Central memory CD8-positive, alpha-beta T cell (primary cell): ENCODE measurements at places on chromosomes 3 and 15.

- DNase-seq = no peak
Observed at GRCh38 chr3:48681541-48681880, 4.2 kb downstream of the NCKIPSD start.

- DNase-seq = no peak
Observed at GRCh38 chr3:51703068-51703760, 3.7 kb upstream of the GRM2 start.

DNA sequence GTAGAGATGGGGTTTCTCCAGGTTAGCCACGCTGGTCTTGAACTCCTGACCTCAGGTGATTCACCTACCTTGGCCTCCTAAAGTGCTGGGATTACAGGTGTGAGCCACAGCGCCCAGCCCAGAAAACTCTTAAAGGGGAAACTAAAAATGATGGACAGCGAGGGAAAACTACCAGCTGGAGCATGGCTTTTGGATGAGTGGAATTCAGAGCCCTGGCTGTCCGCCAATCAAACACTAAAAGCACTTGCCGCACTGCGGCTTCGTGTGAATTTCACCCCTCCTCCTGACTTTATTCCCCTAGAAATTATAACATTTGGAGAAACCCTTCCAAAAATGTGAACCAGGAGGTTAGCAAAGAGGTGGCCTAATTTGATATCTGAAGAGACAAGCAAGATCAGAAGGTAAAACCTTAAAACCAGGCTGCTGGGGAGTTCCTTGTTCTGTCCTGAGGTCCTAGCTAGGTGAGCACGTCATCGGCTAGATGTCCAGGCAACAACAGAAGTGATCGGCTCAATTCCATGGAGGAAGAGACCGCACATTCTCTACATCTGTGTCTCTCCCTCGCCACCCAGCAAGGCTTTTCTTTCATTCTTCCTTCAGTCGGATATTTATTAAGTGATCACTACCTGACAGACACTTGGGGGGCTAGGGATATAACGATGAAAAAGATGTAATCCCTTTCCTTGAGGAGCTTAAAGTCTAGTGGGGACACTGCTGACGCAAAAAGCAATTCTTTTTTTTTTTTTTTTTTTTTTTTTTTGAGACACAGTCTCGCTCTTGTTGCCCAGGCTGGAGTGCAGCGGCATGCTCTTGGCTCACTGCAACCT is 1.7 kb downstream of the TM4SF19 start:
- DNase-seq = no peak

DNA sequence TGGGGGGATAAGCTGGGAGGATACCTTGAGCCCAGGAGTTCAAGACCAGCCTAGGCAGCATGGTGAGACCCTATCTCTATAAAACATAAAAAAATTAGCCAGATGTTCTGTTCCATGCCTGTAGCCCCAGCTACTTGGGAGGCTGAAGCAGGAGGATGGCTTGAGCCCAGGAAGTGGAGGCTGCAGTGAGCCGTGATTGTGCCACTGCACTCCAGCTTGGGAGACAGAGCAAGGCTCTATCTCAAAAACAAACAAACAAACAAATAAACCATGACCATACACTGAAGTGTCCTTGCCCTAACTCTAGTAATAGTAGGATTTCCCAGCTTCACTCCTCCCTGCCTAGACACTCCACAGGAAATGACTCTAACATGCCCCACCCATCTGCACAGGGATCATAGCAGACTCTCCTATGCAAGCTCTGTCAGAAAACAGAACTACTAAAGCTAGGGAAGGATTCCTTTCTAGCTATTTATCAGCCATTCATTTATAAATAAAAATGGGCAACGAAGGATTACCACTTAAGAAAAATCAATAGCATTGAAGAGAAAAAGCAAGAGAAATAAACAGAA is 4.6 kb downstream of the ERICH6 start:
- DNase-seq = no peak

DNA sequence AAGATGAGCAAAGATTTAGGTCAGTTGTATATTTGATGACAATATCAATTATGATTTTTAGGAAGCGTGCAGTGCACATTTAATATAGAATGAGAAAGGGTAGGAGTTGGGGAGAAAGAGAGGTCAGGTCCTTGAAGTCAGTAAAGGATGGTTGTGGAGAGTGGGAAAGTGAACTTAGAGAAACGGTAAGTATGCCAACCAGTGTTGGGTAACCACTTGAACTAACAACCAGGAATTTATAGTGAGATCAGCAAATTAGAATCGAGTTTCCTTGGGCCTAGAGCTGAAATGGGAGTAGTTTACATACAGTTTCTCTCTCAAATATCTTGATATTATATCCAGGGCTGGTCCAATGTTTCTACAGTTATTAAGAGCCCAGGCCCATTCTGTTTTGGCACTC is 188.5 kb upstream of the RBMS3 start:
- DNase-seq = no peak

- no peak for DNase-seq
Observed at GRCh38 chr15:66169023-66169422, 84.5 kb downstream of the MEGF11 start.

DNA sequence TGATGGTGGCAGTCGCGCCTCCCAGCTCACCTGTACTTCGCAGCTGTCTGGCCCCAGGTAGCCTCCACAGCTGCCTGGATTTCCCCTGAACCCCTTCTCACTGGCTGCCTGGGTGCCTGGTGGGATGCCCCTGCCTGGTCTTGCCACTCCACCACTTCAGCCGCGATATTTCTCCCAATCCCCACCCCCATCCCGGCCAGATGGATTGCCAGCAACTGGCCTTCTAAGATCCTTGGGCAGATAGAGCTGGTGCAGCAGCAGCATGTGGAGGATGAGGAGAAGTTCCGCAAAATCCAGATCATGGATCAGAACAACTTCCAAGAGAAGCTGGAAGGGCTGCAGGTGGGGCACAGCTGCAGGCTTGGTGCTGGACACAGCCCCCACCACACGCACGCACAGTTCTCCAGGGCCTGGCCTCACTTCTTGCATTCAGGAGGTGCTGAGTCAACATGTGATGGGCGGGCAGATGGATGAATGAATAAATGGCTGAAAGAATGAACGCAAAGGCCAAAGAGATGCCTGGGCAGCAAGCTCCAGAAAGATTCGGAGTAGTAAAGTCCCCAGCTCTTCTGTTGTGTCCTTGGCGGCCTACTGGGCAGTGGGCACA is 35.7 kb downstream of the DNAH1 start:
- DNase-seq = no peak

GRCh38 chr15:51754267-51754666 is 2.9 kb downstream of the TMOD2 start:
- no peak for DNase-seq

- DNase-seq = no peak
Observed at GRCh38 chr3:5809586-5810246, 622.2 kb downstream of the EDEM1 start.

DNA sequence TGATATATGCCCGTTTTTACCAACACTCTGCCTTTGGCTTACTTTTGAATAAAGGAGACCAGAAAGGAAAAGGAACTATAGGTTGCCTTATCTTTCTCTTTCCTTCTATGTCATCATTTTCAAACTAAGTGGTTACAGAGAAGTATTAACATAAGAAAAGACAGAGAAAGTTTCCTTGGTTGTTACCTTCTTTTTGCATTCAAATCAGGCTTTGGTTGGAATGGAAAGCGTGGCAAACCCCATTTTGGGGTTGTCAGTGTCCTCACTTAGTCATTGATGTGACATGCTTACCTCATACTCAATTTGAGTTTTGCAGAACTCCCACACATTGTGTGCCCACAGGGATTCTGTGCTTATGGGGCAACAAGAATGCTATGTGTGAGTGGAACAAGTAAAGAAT is 3.7 kb upstream of the THRB start:
- no peak for DNase-seq

GRCh38 chr15:97972366-97972765 is 11.9 kb downstream of the ARRDC4 start:
- DNase-seq = no peak

- no peak for DNase-seq
Observed at GRCh38 chr3:162884373-162884772, 1387.8 kb downstream of the OTOL1 start.

GRCh38 chr15:38507570-38507969 is 53.6 kb downstream of the FAM98B start:
- no peak for DNase-seq

- DNase-seq = no peak
Observed at GRCh38 chr15:83287541-83288027, 3.1 kb upstream of the BNC1 start.

DNA sequence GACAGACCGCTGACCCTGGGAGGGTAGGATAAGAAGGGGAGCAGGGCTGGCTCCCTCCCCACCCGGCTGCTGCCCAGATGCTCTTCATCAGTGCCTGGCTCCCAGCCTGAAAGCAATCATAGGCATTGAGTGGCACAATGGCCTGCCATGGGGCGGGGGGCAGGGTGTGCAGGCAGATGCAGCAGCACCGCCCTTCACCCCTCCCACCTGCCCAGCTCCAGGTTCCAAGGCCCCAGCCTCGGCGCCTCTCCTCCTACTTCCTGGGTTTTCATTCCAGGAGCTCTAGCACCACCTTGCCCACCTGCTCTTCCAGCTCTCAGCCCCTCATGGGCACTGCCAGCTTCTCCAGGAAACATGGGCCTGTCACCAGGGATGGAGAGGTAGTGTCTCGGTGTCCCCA is 101.7 kb downstream of the MEGF11 start:
- DNase-seq = no peak

DNA sequence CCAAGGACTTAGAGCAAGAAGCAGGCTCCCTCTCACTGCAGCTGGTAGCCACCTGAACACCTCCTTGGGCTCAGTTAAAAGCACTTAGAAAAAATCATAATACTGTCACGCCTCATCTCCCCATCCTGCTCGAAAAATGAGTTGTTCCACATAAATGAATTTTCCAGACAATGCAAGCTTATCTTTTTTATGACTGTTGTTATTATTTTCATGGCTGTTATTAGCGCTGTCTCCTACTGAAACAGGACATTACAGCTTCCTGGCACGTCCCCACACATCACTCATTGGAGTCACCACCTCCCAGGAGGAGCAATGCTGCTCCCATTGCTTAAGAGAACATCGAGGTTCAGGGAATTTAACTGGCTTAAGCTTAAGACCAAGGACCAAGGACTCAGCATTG is 26.5 kb downstream of the CCDC33 start:
- no peak for DNase-seq

- DNase-seq = no peak
Observed at GRCh38 chr3:65597226-65597951, 441.3 kb downstream of the MAGI1 start.

DNA sequence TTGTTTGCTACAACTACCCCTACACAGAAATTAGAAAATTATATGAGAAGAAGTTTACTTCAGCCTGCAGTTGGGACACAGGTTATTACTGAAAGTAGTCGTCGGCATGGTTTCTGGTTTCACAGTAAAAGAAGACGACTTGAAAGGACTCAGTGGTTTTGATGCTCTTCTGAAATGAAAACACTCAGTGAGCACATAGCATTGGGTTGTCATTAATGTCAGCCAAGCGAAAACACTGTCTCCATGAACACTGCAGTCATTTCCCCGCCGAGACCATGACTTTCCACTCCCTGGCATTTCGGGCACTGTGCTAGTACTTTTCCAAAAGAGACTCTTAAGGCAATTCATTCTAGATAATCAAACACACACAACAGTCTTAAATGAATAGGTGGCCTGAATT is 69.2 kb upstream of the ICE2 start:
- DNase-seq = no peak

- no peak for DNase-seq
Observed at GRCh38 chr3:53320697-53321096, 26.6 kb downstream of the DCP1A start.

DNA sequence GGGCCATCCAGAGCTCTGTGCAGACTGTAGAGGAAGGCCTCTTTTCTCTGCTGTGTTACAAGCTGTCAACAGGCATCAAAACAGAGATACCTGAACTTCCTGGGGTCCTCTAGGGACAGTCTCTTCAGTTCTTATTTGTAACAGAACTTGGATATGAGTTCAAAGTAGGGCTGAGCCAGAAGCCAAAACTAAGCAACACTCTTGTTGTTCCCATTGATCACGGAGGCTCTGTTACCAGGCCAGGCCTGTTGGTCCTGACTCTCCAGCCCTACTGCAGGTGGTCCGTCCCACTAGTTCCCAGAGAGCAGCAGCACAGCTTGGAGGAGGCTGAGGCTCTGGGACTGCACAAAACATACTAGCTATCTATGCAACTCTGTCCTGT is 13.1 kb upstream of the AHSG start:
- no peak for DNase-seq

DNA sequence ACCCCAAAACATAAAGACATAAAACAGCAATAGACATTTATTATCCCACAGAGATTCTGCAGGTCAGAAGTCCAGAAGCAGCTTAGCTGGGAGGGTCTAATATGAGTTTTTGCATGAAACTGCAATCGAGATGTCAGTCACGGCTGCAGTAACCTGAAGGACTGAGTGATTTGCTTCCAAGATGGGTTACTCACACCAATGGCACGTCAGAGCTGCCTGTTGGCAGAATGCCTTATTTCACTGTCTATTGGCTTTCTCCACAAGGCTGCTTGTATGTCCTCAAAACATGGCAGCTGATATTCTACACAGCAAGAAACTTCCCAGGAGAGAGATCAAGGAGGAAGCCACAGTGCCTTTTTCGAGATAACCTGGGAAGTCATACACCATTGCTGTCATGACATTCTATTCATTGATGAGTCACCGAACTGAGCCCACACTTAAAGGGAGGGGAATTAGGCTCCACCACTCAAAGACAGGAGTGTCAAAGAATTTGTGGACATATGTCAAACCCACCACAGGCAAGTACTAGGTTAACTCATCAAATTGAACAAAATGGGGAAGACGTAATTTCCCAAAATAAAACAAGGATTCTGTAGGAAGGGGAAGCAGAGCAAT is 122.2 kb downstream of the SYNPR start:
- no peak for DNase-seq

DNA sequence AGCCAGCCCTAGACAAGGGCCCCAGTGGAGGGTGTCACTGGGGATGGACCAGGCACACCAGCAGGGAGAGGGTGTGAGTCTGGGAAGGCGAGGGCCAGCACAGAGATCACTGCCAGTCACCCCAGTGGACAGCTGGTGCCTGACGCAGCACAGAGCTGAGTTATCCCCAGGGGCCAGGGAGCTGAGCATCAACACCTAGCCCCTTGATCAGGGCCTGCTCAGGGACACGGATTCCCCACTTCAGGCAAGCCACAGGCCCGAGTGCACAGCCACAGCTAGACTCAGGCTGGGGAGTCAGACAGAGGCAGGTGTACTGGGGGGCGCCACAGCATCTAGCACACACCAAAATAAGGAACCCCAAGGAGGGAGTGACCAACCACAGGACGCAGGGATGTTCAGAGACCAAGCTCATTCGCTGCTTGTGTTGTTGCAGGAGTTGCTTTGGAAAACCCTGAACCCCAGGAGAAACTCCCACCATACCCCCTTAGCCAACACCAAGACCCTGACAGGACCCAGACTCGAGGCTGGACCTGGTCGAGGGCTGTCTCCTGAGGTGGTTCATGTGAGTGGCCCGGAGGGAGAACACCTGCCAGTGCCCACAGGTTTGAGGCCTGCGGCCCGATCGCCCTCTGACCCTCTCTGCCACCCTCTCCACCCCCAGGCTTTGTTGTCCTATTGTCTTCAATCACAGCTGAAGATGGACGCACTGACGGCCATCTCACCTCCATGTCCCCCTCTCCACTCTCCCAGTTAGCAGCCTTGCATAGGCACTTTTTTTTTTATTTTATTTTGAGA is 146.8 kb downstream of the TPRA1 start:
- DNase-seq = no peak

GRCh38 chr15:71779073-71779797 is 31.1 kb upstream of the NR2E3 start:
- no peak for DNase-seq
